Stimulated activated CD8-positive, alpha-beta memory T cell treated with anti-CD3 and anti-CD28 coated beads, Interleukin-7, amount 100 ng/mL, for 48 hours (primary cell): ENCODE measurements at places on chromosomes 3 and 15.

DNA sequence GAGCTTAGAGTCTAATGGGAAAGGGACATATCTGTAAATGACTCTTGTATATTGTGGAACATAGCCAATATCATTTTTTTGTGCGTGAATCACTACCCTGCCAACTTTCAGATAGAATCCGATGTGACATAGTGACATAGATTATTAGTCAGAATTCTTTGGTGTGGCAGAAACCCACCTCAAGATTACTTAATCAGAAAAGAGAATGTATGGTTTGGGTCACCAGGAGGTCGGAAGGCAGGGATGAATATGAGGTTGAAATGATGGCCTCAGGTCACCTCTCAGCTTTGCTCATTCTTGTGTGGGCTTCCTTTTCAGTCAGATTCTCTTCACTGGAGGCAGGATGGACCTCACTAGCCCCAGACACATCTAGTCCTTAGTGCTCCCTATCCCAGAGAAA is 41.4 kb downstream of the SNAPC5 start:
- no peak for DNase-seq

DNA sequence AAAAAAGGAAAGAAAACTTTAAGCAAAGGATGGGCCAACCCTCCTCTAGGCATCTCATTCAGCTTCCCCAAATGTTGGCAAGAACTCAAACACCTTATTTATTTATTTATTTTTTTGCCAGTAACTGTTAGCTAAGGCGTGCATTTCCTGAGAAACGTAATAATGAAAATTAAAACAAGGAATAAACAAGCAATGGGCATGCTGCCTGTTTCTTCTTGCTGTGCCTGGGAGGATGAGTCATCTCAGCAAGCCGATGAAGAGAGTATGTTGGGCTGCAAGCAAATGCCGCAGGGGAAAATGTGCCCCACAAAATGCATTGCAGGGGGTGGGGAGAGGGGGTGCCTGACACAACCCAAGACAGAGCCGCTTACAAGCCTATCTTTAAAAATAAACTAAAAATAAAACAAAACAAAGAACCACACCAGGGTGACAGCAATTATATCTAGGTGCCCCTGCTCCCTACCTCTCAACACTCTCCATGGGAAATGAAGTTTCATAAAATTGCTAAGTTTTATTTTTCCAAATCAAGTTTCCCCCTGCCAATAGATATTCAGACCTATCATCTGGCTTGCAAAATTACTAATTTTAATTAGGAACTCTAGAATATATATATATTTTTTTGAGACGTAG is 40.3 kb downstream of the EIF4E3 start:
- no peak for DNase-seq

- no peak for DNase-seq
Observed at GRCh38 chr3:121362035-121362734, 183.6 kb downstream of the POLQ start.

- no peak for DNase-seq
Observed at GRCh38 chr15:51161491-51162220, 67.0 kb upstream of the TNFAIP8L3 start.

DNA sequence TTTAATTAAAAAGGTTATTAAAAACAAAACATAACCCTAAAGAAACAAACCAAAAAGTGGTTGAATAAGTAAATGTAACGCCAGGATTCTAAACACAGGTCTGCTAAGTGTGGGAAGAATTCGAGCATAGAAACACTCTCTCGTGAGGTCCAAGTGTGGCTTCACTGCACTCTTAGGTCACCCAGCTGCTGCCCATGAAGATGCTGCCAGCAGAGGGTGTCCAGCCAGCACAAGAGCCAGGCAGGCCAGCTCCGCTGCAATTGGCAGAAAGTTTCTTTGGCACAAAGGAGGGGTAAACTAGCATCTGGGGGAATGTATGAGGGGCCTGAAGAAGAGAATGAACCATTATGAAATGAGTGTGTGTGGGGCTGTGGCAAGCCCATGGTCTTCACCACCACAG is 215.7 kb upstream of the FEZF2 start:
- no peak for DNase-seq

DNA sequence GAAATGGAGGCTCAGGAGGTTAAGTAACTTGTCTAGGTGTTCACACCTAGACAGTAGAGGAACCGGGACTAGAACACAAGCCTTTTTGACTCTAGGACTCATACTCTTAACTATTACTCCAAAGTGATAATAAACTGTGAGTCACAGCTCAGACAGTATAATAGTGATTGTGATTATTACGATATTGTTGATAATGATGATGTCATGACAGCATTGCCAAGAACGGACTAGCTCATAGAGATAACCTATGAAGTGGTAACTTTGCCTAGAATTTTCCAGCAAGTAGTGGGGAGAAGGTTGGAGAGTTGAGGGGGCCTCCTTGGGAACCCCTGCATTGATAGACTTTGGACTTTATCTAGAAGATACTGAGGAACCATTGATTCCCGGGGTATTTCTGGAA is 34.0 kb downstream of the STARD5 start:
- no peak for DNase-seq

DNA sequence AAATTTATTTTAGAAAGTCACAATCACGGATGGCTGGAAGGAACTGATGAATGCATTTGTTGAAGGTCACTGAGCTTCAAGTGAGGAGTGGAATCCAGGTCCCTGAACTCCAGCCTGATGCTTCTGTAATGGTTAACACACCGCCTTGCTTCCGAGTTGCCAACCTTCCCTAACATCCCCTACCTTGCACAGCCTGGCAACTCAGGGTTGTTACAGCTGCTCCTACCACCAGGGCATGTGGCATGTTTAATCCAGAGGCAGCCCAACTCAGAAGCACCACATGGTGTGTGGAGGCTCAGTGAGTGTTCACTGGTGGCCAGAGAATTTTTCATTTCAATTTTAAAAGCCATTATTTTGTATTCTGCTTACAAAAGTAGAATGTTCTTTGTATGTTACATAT is 4.9 kb downstream of the TM2D3 start:
- no peak for DNase-seq

- no peak for DNase-seq
Observed at GRCh38 chr3:29319262-29319661, 38.4 kb downstream of the RBMS3 start.

DNA sequence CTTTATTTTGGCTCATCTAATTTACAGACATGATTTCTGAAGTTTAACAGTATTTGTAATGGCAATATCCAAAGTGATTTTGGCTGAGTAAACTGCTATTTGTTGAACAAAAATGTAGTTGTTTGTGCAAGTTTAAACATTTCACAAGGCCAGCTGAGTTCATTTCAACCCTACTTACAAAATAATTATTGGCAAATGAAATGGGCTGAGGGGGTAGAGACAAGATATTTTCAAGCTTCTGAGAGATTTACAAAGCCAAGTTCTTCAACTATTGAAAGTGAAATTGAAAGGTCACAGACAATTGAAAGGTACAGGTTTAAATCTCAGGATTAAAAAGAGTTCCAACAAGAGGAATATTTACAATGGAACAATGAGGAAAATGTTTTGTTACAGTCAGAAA is 77.1 kb downstream of the DUT start:
- DNase-seq: no peak

GRCh38 chr15:92277776-92278175 is 115.9 kb upstream of the ST8SIA2 start:
- DNase-seq: no peak

DNA sequence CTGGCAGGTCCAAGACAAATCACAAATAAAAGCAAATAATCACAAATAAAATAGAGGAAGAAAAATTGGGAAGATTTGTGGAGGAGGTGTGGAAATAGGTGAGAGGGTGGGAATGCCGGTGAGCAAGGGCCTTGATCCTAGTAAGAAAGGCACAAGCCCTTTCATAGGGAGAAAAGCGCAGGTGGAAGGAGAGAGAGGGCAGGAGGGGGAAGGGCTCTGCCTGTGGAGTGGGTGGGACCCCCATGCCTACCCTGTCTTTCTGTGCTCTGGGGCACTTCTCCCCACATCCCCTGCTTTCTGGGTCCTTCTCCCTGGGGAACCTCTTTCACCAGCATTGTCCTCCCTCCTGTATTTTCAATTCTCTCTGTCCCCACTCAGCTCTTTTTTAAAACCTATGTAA is 711 bp upstream of the TGM5 start:
- no peak for DNase-seq

GRCh38 chr3:184237807-184238206 is 8.4 kb downstream of the VWA5B2 start:
- DNase-seq: no peak

- DNase-seq: no peak
Observed at GRCh38 chr3:58766587-58767282, 100.2 kb upstream of the FAM3D start.

DNA sequence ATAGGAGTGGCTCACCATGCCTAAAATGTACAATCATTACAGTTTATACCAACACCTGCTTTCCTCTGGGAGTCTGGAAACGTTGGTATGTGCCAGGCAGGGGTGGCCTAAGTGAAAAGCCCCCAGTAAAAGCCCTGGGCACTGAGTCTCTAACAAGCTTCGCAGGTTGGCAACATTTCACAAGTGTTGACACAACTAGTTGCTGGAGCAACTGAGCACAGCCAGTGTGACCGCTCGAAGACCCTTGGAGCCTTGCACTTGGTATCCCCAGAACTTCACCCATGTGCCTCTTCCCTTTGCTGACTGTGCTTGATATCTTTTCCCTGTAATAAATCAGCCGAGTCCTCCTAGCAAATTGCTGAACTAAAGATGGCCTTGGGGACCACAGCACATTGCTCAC is 2.7 kb downstream of the RIOX2 start:
- DNase-seq: no peak
